ENCODE measurements at places on chromosomes 12 and 14.

GRCh38 chr12:85057370-85057963 is 21.3 kb downstream of the LRRIQ1 start:
- DNase-seq: peak; percentile 43

DNA sequence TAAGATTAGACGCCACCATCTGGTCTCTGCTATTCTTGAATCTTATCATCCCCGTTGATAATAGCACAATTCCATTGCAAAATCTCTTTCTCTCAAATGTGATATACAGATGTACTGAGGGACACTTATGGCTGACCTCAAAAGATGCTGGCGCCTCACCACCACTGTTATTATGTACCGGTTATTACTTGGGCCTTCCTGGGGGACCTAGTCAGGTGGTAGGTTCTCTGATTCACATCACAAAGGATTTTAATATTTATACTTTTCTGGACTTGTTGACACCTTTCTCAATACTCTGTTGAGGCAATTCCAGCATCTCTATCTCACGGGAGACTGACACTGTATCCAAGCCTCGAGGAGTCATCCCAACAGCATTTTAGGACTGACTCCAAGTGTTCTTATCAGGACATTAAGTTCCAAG is 21.3 kb upstream of the FAM234B start:
- no peak for DNase-seq

- DNase-seq: no peak
Measured at GRCh38 chr12:116958402-116959197, 47.9 kb downstream of the FBXW8 start.

- DNase-seq: no peak
Measured at GRCh38 chr12:94070520-94070919, 77.9 kb upstream of the PLXNC1 start.

DNA sequence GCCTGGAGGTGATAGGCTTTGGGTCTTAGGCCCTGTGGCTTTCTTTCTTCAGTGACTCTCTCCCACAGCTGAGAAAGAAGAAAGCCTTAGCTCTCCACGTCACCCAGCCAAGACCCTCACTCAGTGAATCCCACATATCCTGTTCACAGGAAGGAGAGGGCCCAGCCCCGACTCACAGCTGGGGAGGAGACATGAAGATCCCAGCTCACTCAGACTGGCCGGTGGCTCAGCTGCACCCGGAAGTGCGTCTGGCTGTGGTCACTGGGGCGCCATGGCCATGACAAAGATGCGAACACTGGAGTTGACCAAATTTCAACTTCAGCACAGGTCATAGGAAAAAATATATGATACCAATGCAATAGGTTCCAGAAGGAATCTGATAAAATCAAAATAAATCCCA is 14.2 kb downstream of the DLK1 start:
- DNase-seq: no peak

GRCh38 chr12:29519585-29520182 is 22.2 kb upstream of the OVCH1 start:
- DNase-seq: peak; percentile 62
